Heart left ventricle (tissue), 16 donors: ENCODE measurements at places on chromosomes 5 and 9.
A peak's percentile ranks its signal among the peaks of the same experiment; 100 is the strongest.

- DNase-seq = no peak
Observed at GRCh38 chr5:61626639-61627282, 294.7 kb downstream of the ZSWIM6 start.

DNA sequence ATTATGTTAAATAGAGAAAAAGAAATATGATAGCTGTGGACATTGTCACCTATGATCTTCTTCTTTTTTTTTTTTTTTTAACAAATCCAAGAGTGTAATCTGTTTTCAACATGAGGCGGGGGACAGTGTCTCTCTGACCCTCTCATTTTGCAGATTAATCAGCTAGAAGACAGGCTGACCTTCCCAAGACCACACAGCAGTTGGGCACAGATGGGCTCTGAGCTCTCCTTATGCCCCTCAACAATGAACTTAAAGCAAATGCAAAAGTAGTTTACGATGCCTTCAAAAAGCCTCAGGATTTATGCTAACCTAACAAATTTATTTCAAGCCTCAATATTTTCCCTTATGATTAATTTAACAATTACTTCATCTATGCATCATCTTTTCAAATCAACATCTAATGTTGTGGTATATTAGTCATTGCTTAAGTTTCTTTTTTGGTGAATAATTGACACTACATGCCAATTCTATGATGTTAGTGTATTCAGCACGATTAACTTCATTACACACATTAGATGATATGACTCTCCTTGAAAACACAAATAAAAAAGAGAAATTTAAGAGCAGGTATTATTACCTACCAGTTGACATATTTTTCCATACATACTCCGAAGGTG, 7.4 kb downstream of the NFIL3 start:
- no peak for DNase-seq

- DNase-seq = no peak
Observed at GRCh38 chr9:133635098-133635497, 1.1 kb upstream of the DBH start.

DNA sequence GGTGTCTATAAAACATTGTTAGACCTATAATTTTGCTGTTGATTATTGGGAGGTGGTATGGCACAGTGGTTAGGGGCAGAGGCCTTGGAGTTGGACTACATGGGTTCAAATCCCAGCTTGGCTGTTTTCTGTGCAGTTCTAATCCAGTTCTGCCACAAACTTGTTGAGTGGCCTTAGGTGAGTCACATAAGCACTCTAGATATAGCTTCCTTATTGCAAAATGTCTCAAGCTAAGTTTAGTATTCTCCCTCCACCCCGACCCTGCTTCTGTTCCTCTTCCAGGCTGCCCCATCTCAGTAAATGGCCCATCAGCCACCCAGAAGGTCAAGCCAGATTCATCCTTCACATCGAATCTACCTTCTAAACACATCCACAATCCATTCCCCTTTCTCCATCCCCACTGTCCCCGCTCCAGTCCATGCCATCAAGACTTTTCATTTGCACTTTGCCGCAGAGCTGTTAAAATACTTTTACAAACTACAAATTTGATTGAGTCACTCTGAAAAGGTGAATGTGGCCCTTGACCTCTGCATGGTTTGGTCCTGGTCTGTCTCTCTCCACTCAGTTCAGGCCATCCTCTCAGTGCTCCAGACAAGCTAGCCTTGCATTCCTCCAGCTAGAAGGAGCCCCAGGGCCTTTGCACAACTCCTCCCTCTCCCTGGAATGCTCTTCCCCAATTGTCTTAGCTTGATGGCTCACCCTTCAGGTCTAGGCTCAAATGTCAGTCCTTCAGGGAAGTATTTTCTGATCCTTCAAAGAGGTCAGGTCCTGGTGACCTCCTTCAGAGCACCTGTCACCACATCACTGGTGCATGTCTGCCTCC, 10.0 kb upstream of the HDHD3 start:
- DNase-seq = no peak

DNA sequence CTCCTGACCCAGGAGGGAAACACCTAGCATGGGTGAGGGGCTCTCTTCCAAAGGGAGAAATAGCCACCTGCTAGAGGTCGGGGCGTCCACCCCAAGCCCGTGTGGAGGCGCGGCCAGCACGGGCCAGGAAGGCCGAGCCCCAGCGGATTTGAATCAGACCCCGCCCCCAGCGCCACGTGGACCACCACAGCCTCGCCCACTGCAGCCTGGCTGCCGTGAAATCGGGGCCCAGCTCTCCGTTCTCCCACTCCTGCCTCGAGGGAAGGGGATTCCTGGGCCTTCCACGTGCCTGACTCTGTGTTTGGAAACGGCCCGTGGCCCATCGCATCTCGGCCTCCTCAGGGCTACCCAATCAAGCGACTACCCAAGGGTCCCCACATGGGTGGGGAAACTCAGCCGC, 31.6 kb downstream of the SLC6A18 start:
- no peak for DNase-seq

- no peak for DNase-seq
Observed at GRCh38 chr5:111407562-111407961, 104.8 kb downstream of the STARD4 start.

DNA sequence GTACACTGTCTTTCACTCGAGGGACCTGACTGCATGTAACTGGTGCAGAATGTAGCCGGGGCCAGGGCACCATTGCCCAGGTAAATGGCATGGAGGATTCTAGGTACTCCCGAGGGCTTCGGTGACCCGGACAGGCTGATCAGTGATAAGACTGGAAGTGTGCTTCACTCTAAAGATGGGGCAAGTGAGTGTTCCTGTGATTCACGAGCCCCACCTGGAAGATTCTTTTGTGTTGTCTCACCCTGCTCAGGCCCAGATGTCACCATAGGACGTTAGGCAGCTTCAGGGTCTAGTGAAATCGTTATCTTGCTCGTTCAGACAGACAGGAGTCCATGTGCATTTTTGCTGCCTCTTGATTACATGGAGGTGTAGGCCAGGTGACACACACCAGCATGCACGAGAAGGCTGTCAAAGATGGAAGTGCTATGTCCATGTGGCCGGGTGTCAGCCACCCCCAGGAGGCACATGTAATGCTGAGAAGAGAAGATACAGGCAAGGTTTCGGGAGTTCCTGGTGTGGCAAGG, 73.9 kb downstream of the WNK2 start:
- DNase-seq = no peak

- no peak for DNase-seq
Observed at GRCh38 chr9:97046228-97046627, 7.3 kb upstream of the CTSV start.

GRCh38 chr5:16051246-16051755, 128.3 kb downstream of the MARCHF11 start:
- no peak for DNase-seq

DNA sequence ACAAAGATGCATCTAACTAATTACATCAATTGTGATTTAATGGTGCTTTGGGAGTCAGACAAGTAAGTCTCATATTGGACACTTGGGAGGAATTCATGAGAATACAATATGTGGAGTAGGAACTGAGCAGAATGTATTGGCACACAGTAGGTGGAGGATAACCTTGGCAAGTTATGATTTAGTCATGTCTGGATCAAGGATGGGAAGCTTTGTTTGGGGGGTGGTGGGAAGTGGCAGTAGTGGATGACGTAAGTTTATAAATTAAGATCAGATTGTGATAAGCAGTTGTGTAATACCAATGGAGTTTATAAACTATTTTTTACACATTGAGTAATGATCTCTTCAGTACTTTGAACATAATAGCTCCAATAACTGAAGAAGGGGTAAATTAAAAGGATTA, 67.0 kb downstream of the SGCD start:
- no peak for DNase-seq

DNA sequence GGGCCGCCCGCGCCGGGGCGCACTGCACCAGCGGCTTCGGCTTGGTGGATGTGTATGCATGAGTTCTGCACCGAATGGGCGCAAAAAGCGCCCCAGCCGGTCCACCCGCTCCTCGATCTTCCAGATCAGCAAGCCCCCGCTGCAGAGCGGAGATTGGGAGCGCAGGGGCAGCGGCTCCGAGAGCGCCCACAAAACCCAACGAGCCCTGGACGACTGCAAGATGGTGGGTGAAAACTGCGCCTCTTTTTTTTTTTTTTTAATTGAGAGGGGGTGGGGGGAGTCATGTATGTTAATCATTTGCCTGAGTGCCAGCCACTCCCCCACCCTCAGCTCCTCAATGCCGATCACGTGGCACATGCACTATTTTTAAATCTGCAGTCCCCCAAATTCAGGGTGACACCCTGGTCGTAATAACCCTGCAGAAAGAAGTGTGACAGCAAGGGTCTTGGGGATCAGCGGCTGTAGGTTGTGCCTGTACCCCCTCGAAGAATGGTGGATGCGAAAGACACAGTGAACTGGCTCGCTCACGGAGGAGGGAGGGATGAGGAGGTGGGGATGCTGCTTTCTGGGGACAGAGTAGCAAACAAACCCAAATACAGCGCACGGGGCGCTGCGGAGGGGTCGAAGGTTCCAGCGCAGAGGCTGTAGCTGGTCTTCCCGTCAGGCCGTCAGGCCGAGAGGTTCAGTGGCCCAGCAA, 900 bp downstream of the RGS7BP start:
- DNase-seq = no peak

- DNase-seq = no peak
Observed at GRCh38 chr5:140567136-140567818, 2.6 kb downstream of the SLC35A4 start.

DNA sequence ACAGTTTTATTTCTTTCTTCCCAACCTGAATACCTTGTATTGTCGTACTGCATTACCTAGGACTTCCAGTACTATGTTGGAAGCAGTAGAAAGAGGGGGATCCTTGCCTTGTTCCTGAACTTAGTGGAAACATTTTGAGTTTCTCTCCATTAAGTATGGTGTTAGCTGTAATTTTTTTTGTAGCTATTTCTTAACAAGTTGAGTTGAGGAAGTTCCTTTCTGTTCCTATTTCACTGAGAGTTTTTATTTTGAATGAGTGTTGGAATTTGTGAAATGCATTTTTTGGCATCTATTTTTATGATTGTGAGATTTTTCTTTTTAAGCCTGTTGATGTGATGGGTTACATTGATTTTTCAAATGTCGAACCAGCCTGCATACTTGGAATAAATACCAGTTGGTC, 49.0 kb downstream of the FSD1L start:
- no peak for DNase-seq

- DNase-seq = no peak
Observed at GRCh38 chr5:54214722-54215121, 95.7 kb downstream of the ARL15 start.

GRCh38 chr5:133935667-133935940, 32.8 kb downstream of the C5orf15 start:
- DNase-seq = no peak

DNA sequence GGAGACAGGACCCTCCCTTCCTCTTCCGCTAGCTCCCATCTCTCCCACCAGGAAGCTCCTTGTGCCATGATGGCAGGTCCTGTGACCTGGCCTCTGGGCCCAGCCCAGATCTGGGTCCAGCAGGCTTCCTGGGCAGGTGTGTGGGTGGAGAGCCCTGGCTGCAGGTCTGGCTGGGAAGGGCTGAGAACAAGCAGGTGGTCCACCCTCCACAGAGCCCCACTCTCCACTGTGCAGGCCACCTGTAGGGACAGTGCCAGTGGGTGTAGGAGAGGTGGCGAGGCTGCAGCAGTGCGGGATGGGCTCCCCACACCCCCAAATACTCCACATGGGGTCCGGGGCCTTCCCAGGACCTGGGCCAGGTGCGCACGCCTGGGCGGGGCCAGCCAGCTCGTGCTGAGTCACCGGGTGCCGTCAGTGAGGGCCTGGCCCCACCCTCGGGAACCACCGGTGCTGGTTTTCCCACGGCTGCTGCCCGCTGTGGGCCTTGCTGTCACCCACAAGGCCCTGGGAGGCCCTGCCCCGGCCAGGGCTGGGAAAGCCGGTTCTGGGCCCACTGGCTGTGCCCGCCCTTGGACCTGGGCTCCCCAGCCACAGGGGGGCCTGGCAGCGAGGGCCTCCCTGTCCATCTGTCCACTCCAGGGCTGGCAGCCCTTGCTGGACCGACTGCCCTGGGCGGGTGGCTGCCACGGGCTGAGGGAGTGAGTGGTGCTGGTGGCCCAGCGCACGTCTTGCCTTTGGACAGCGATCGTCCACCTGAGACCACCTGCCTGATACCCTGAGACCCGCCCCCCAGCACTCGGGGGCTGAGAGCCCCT, 9.3 kb upstream of the NRARP start:
- DNase-seq = peak; percentile 66

DNA sequence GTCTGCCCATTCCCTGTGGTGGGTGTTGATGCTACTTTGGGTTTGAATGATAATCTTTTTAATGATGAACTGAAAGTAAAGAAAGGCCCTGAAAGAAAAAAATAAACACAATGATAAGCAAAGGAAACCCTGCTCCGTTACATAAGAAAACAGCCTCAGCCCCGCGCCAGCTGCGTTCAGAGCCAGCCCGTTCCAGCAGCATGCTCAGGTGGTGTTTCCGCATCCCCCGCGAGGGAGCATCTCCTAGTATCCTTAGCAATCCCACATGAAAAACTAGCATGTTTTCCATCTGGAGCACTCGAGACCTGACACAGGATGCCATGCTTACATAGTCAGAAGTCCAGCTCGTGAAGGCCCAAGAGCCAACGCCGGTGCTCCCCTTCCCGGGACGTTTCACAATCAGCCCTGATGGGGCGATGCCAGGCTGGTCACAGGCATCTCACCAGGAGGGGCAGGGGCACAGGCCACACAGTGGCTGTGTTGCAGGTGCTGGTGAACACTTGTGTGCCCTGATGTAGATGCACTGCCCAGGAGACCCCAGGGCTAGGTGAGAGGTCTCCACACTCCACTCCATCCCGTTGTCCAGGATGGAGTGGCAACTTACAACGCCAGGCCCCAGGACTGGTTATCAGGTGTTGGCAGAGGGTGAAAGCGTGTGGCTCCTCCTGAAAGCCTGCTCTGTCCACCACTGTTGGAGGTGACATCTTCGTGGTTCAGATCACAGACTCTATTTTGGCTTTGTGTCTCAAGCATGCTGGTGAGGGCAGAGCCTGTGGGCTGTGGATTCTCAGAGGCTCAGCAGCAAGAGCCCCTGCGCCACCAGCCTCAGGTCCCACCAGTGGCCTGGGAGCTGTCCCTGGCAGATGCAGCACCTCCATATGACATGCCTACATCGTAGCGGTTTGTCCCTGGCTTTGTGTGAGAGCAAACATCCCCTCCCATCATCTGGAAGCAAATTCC, 246.8 kb upstream of the IRX1 start:
- DNase-seq = peak; percentile 10

DNA sequence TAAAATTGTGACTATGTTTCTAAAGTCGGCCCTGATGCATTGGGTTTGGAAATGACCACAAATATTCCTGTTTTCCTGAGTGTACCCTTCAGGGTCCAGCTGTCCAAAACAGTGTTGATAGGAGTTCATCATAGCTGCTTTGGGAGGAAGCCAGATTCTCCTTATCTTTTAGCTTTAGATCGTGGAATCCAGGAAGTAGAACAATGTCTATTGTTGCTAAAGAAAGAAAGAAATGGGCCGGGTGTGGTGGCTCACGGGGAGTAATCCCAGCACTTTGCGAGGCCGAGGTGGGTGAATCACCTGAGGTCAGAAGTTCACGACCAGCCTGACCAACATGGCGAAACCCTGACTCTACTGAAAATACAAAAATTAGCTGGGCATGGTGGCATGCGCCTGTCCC, 9.5 kb downstream of the CAVIN4 start:
- DNase-seq = no peak

- no peak for DNase-seq
Observed at GRCh38 chr5:128252196-128252595, 168.6 kb downstream of the SLC12A2 start.
